AG04449 (cell line): ENCODE measurements at places on chromosomes 16 and 17.

GRCh38 chr17:63442549-63443035 lies 3.5 kb downstream of the CYB561 start:
- DNase-seq, result no peak

GRCh38 chr17:15999974-16000827 lies 577 bp downstream of the TTC19 start:
- DNase-seq, result no peak

DNA sequence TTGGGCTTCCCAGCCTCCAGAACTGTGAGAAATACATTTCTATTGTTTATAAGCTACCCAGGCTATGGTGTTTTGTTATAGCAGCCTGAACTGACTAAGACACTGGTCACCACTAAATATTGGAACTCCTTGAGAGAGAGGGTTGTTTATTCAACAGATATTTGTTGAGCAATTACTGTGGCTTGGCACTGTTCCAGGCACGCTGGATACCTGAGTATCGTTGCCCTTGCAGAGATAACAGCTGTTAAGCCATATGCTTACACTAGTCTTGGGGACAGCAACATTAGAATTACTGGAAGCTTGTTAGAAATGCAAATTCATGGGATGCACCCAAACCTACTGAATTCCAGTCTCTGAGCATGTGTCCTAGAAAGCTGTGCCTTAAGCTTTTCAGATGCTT lies 230.7 kb downstream of the HS3ST4 start:
- DNase-seq, result no peak

DNA sequence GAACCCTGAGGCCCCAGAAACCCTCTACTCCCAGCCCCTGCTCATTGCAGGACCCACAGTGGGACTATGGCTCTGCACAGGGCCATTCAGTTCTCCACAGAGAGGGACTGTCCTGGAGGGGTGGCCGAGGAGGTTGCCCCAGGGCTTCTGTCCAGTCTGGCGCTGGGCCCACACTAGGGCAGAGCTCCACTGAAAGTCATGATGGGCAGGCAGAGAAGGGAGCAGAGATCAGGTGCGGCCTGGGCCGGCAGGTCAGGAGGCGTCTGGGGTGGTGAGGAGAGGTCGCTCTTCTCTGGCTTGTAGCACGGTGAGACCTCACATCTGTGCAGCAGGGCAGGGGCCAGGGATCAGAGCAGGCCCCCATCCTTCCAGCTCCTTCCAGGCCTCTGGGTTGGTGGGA lies 13.0 kb upstream of the PIK3R6 start:
- no peak for DNase-seq

DNA sequence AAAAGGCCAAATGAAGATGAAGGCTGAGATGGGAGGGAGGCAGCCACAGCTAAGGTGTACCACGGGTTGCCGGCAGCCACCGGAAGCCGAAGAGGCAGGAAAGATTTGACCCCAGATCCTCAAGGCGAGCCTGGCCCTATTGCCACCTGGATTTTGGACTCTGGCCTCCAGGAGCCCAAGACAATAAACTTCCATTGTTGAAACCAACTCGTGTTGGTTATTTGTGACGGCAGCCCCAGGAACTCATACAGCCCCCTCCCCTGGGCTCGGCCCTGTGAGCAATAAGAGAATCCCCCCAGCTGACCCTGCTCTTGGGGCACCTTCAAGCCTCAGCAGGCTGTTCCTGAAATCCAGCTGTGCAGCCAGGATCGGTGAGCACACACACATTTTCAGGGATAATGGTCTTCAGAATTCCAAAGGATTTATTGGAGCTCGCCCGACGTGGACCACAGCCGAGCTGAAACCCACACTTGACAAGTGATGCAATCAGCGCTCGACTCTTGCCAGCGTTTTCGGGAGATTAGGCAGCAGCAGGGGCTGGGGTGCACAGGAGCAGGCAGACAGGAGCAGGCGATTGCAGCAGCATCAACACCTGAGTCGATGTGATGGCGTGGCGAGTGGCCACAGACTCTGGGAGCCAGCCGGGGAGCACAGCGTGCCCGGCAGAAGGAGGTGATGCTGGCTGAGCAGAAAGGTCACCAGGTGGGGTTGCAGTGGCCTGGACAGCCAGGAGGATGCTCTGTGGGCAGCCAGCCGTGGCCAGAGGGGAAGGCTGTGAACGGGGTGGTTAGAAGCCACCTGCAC lies 22.4 kb upstream of the CBX4 start:
- DNase-seq, result no peak

DNA sequence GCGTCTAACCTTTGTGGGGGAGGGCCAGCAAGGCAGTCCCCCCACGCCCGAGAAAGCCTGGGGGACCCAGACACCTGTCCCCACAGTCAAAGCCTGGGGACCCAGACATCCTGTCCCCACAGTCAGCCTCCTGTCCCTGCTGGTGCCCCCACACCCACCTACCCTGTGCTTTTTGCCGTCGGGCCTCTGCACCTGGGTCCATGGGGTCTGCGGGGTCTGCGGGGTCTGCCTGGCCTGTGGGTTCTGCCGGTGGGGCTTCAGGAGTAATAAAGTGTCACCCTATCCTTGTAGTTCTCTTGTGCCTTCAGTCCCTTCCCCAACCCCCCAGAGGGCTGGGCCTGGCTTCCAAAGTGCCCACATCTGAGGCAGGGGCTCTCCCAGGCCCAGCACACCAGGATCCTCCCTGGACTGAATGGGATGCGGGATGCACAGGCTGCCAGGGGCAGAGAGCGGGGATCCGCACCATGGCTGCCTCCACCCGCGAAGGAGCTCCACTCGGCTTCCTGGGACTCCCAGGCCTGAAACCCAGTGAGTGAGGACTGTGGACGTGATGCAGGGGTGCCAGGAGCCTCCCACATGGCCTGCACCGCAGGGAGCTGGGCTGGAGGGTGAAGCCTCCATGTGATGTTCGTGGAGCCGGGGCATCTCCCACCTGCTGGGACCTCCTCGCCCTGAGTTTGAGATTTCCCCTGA lies 16.3 kb upstream of the DPEP1 start:
- DNase-seq, result no peak

- no peak for DNase-seq
These were observed 1.6 kb downstream of the AMFR start for GRCh38 chr16:56423584-56424403.

DNA sequence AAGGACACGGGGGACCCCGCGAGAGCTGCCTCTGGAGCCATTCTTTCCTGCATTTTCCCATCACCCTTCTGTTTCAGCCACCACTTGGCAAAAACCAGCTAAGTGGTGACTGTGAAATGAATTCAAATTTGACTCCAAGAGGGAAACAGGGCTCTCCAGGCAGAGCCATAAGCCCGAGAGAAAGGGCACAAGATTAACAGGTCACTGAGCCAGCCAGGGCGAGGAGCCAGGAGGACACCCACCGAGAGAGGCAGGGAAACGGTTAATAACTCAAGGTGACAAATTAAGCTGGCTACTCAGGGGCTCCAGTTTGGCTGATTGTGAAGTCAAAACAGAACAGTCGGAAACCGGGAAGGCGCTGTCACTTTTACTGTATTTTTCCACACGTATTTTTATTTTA lies 67.8 kb upstream of the SOX9 start:
- DNase-seq, result no peak

- peak; percentile 12 for DNase-seq
These were observed 675 bp upstream of the PDZD9 start for GRCh38 chr16:22001591-22001990.

GRCh38 chr17:27657620-27658019 lies 26.6 kb downstream of the LGALS9 start:
- DNase-seq, result no peak

- no peak for DNase-seq
These were observed 11.5 kb upstream of the DUSP14 start for GRCh38 chr17:37478187-37478586.

GRCh38 chr17:64135000-64135399 lies 5.1 kb upstream of the ERN1 start:
- no peak for DNase-seq

DNA sequence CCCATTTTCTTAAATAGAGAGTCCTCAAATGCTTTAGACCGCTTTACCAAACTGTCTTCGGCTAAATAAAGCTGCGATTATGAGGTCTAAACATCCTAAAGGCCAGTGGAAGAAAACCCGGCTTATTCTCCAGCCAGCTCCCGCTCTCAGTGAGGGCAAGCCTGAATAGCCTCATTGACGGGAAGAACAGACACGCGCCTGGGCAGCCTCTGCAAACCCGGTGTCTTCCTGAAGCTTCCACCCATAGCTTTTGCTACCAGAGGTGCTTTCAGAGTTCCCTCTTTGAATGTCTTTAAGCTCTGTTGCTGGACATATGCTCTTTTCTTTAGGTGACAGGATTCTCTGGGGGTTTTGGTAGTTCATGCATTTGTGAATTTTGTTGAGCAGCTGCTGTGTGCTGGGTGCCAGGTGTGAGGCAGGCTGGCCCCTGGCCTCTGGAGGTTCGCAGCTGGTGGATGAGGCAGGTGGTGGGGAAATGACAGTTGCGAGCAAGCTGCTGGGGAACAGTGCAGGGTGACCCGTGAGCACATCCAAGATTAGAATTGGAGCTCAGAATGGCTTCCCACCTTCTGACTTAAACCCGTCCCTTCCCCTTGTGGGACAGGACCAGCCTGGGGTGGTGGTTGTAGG lies 44.7 kb downstream of the CRISPLD2 start:
- no peak for DNase-seq

DNA sequence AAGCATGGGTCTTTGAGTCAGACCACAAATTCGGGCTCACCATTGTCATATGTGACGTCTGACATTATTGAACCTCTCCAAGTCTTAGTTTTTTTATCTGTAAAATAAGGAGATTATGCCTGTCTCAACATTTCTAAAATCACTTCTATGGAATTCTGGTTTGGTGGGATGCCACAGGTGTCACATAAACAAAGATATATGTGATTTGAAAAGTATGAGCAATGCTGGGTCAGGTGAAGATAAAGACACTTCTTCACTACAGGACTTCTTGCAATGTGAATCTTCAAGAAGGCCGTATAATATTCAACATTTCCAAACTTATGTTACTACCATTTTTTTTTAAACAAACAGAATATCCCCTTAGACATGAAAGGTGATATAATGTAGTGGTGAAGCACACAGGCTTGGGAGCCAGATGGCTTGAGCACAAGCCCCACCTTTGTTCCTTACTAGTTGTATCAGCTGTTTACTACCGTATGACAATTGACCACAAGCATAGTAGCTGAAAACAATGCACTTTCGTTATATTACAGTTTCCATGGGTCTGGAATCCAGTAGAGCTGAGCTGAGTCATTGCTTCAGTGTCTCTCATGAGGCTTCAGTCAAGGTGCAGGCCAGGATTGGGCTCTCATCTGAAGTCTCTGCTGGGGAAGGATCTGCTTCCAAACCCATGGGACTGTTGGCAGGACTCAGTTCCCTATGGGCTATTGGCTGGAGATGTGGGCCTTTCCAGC lies 87.7 kb downstream of the UTP18 start:
- no peak for DNase-seq

GRCh38 chr17:73641826-73642600 lies 2.2 kb downstream of the SDK2 start:
- DNase-seq, result no peak

DNA sequence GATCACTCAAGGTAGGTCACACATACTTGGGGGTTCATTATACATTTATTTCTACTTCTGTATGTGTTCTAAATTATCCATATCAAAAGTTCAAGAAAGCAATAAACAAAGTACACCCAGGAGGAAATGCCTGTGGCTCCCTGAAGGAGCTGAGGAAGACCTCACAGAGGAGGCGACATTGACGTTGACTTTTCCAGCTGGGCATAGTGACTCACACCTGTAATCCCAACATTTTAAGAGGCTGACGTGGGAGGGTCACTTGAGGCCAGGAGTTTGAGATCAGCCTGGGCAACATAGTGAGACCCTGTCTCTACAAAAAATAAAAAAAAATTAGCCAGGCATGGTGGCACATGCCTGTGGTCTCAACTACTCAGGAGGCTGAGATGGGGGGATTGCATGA lies 16.3 kb downstream of the ITGAD start:
- no peak for DNase-seq

DNA sequence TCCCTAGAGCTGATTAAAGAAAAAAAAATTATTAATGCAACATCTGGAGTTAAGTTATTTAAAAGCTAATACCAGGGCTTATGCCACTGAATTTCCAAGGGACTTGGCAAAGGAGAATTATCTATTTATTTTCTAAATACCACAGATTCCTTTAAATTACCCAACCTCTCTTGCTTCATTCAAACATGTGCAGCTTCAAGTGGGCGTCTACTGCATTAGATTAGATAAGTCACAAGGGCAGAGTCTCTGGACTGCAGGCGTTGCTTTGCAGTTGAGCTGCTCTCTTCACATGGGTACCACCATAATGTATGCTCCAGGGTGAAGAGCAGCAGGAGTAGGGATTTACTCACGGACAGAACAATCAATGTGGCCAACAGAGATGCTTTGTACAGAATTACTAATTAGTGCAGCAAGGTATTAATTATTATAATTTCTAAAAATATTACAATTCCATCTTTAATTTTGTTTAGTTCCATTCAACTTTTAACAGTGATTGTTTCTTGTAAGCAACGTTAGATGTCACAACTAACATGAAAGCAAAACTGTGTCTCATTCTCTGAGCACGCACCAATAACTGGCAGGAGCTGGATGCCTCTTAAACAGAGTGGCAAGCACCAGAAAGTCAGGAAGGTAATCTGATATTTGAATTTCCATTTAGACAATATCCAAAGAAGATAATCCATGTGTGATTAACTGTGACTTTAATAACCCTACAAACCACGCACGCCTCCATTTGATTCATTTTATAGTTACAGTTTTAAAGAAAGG lies 214.2 kb downstream of the STX8 start:
- peak; percentile 61 for DNase-seq

DNA sequence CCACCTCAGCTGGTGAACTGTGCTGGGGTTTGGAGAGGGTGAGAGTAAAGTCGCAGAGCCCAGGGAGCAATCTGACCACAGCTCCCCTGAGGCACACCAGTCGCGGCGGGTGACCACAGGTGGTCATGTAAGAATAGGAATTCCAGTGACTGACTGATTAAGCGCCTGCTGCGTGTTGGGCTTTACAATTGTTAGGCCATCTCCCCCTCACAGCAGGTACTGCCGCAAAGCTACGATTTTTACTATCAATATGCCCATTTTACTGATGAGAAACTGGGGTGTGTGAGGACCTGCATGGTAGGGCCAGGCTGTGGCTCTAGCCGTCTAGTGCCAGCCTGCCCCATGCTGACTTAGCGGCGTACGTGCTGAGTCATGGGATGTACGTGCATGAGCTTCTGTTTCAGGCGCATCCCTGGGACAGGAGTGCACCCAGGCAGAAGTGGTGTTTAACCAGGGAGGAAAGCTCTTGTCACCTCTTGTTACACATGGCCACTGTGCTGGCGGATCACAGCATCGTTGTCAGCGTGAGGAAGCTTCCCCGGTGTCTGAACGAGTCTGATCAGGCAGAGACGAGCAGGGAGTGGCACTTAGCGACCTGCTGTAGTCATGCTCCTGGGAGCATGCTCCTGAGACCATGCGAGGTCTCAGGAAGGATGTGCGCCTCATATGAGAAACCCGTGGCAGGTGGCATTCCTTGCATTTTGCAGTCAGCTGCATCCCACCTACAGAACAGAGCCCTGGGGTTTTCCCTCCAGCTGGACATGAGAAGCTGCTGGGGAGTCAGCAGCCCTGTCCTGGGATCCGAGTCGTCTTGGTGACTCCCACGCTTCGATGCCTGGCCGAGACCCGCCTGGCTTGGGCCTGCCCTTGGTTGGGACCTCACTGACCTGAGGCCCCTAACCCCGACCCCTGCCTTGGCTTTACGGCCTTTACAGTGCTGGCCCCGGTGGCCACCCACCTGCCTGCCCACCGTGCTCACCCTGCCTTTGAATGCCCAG lies 163.7 kb upstream of the CHMP6 start:
- DNase-seq, result no peak

- DNase-seq, result no peak
These were observed 2.2 kb downstream of the SLC12A3 start for GRCh38 chr16:56866955-56867830.

GRCh38 chr16:4680673-4681470 lies 12.5 kb upstream of the NUDT16L1 start:
- DNase-seq, result no peak
